ENCODE measurements at places on chromosomes 5 and 9.

DNA sequence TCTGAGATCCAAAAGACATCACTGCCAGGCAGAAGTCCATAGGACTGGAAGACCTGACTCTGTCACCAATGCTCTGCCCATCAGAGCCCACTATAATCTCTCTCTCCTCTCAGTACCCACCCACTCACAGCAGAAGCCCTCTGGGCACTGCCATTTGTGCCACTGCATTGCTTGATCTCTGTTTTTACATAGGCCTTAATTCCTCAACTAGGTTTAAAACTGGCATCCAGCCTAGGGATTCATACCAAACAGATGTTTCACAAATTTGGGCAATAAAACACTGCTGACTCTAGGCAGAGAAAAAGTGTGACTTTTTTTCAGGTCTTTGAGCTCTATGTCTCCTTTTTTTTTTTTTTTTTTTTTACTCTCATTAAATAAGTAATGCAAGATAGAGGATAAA is 91.1 kb upstream of the RANBP3L start:
- no peak for DNase-seq

DNA sequence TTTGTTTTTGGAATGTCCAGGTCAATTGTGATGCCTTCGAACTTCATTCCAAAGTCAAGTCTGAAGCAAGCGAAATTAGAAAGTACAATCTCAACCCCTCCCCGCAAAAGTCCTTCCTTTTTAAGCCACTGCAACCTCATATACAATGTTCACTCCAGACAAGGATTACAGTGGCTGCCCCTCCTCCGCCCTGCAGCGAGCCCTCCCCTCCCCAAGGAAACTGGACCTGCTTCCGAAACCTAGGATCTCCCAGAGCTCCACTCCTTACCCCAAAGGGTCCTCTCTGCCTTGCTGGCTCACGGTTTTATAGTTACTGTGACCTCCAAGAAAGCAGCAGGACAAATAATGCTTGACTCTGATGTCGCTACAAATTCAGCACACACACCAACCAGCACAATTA is 10.4 kb downstream of the LRRC14B start:
- no peak for DNase-seq

DNA sequence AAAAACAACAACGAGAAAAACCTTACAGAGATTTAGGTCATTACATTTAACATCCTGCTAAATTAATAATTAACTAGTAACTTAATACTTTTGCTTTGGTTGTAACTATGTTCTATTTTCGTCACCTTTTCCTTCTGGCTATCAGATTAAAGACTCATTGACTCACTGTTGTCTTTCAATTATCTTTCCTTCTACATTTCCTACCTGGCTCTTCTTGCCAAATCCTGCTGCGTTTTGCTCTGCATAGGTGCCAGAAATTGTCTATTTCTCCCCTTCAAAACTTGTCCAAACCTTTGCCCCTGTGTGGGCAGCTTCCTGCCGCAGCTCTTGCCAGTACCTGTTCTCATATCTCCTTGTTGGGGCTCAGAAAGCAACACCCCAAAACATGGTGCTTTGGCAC is 235.5 kb upstream of the ZNF608 start:
- no peak for DNase-seq

GRCh38 chr5:132799392-132799791 is 13.7 kb upstream of the SOWAHA start:
- DNase-seq = no peak

DNA sequence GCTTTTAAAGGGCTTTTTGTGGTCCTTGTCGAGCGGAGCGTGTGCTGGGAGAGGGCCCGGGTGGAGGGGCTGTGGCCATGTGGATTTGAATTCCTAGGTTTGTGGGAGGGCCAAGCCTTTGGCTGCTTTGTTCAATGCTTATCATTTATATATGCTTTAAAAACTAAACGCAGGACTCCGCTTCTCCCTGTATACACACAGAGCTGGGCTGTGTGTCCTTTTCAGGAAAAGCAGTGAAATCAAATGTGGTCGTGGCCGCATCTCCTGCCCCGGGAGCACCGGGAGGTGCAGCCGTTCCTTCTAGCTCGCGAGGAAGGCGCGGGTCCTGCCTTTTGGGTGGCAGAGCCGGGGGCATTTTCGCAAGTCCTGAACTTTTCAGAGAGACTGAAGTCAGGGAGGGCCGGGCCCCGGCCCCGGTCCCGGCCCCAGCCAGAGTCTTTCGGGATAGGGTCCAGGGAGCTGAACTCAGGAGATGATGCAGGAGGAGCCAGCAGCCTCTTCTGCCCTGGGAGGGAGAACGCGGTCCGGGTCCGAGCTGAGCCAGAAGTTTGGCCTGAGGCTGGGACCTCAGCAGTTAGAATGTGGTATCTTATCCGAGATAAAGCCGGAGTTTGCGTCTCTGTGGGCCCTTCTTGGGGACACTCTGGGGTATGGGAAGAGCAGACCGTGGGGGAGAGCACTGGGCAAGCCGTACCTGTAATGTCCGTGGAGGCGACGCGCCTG is 158.8 kb downstream of the C9orf152 start:
- DNase-seq = no peak

DNA sequence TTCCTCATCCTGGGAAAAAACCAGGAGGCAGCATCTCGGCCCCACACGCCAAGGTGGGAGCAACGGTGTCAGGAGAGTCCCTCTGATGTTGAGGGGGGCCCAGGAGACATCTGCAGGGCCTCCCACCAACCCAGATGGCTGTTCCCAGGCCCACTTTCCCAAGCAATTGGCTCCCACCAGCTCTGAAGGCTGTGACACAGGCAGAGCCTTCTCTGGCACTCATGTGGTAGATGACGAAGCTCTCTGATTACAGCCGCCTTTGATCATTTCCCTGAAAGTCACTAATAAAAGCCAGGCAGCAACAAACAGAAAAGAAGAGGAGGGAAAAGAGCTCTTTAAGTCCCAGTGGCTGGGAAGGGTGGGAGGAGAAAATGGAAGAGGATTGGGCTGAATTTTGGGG is 226.5 kb downstream of the CDK5RAP2 start:
- no peak for DNase-seq

- DNase-seq = no peak
These were observed 59.8 kb downstream of the MRPS30 start for GRCh38 chr5:44868541-44868940.

DNA sequence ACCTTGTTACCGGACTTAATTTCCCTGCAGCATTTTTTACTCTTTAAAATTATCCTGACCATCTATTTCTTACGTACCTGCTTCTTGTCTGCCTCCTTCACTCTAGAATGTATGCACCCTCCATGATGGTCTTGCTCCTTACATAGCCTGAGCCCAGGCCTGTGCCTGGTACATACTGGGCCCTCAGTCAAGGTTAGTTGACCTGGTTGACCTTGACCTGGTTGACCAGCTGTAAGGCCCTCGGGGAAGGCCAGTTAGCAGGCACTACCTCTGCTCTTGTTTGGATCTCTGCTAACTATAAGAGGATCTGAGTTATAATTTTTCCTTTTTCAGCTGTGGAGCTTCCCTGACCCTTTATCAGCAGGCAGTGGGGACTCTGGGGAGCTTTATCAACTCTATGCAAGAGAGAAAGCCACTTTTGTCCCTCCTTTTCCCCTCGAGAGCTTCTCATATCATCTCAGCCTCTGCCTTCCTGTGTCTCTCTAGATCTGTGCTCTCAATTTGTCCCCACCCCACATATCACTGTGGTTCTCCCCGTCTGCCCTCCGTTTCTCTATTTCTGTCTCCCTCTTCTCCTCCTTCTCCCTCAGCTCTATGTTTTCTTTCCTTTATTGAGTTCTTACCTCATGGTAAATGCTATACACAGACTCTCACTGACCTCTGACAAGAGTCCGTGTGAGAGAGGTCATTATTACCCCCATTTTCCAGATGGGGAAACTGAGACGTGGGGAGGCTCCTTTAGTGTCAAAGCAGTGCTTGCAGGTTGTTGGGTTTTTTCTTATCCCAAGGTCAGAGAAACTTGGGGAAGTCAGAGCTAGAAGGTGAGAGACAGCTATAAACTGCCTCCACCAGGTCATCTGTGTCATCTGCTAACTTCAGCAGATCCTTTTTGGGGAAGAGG is 28.6 kb downstream of the SPRY4 start:
- no peak for DNase-seq

GRCh38 chr9:136023410-136024225 is 62.4 kb upstream of the UBAC1 start:
- DNase-seq = no peak

DNA sequence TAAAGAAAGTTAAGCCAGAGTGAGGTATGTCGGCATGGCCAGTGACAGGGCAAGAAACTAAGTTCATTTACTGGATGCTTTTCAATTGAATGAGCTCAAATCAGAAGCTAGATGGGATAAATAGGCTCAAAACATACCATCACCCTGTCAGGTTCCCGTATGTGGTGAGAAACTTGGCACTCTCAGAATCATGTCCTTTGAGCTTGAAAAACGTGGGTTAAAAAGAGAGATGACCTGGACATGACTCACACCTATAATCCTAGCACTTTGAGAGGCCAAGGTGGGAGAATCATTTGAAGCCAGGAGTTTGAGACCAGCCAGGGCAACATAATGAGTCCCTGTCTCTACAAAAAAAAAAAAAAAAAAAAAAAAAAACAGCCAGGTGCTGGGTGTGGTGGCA is 121.7 kb upstream of the RGMB start:
- DNase-seq = no peak

DNA sequence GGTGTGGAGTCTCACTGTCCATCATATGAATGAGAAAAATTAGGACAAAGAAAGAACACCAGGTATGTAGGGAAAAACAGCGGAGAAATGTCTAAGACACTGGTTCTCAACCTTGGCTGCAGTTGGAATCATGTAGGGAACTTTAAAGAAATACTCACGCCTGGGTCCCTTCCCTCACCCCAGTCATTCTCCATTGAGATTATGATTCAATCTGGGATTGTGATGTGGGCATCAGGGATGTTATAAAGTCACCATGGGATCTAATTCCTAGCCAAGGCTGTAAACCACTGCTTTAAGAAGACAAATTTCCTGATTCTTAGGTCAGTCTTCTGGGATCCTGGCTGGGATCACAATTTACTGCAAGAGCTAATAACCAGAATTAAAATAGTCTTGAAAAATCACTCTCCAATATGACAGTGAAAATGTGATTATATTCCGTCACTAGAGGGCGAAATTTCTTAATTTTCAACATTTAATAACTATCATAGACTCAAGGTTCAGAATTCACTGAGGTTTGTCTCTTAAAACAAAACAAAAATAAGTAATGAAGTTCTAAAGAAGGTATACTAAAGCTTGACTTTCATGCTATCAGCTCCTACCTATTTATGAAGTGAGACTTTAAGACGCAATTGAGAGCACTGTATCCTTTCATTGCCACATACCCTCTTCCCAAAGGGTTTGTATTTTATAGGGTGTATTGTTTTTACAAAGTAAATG is 60.5 kb downstream of the GLDC start:
- DNase-seq = no peak

- no peak for DNase-seq
These were observed 55.1 kb downstream of the RETREG1 start for GRCh38 chr5:16561660-16562059.

- no peak for DNase-seq
These were observed 23.7 kb downstream of the G3BP1 start for GRCh38 chr5:151795426-151795825.

GRCh38 chr5:31682025-31682424 is 43.1 kb downstream of the PDZD2 start:
- no peak for DNase-seq

DNA sequence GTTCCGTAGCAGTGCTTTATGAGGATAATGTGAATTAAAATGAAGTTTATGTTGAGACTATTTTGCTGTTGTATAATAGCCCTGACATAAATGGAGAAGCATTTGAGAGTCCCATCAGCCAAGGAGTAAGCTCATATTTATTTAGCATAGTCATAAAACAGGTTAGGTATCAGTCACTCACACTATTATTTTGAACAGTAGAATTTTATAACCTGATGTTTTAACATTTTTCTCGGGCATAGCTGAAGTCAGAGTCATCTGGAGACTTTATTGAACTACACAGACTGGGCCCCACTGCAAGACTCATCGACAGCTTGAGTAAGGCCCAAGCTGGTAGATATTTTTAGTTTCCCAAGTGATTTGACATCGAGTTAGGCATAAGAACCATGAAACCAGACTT is 620.3 kb upstream of the WWC1 start:
- DNase-seq = no peak
